ENCODE measurements at places on chromosomes 12 and 14. TPM values are rescaled to one million over a fixed set of nuclear protein-coding genes. Genes with fewer than 3 reads are reported as not detected.

DNA sequence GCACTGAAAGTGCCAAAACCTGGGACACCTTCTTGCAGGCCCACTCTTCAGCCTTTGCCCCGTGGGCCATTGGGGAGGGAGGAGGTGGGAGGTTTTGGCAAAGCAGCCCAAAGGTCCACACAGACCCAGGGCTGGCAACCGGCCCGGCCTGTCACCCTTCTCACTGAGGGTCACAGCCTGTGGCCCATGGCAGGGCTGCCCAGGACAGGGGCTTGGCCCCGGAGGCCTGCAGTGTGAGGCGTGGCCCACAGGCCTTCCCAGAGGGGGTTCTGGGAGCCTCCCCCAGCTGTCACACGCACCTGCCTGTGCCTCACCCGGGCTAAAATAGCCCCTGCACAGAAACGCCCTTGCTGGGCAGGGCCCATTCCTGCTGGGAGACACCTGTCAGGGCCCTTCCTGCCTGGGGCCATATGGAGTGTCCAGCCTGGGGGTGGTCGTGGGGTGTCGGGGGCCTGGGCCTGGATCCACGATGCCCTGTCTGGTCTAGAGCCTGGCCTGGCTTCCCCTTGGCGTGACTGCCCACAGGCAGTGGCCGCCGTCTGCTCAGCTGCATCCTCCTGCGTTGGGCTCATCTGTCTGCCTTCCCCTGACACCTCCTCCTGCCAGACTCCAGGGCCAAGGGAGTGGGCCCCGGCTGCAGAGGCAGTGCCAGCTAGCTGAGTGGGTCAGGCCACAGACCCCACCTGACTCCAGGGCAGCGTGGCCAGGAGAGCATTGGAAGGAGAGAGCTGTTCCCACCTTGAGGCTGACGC lies 19.2 kb downstream of the PACS2 start:
- H3K27me3 ChIP-seq: no peaks in the 10 kb centered on the region
- DNase-seq: no peak
- no peaks in the 10 kb centered on the region for H3K36me3 ChIP-seq
- H3K27ac ChIP-seq: no peak overlapping the region
- peaks cover 7% of the 10 kb centered on the region for H3K4me1 ChIP-seq

DNA sequence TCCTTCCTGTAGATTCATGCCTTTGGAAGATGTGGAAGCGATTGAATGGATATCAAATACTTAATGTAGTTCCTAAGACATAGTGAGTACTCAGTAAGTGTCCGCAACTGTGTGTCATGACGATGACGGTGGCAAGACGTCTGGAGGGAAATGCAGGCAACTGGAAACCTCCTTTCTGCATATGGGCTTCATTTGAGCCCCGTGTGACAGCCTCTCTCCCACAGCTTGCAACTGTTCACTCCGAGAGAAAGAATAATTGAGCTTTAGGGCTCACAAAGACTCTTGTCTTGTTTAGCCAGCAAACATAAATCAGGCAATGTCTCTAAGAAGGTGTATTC lies 6.9 kb downstream of the CFAP251 start:
- no peaks in the 10 kb centered on the region for H3K4me1 ChIP-seq
- H3K27ac ChIP-seq: no peak overlapping the region
- no peak overlapping the region for H3K4me3 ChIP-seq

DNA sequence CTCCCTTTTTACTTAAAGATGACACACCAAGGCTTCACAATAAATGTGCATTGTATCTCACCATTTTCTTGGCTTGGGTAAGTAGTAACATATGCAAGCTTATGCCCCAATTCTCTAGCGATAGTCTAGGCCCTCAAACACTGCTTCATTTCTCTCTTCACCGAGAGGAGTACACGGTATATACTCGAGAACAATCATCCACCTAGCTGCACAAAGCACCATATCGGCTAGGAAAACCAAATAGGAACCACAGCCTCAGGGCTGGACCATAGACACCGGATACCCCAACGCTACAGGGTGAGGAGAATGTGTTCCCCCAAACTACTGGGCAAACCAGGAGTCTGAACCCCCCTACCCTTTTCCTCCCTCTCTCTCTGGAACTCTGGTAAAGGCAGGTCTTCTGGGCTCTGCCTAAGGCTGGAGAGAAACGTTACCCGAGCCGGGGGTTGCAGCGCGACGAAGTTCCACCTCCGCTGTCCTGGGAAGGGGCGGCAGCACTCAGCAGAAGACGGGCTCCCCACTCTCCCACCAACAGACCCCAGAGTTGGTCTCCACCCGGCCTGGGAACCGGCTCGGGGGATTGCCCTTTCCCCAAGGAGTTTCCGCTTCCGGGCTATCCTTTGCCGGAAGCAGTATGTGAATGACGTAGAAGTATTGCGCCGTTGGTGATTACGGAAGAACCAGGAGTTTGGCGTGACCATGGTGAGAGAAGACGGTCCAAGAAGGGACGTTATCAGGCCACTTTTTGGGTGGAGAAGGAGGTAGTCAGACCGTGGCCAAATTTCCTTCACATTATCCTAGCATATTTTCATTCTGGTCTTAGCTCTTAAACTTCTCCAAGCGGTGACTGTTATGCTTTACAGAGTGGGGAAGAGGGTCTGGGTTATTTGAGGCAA lies at the start of the genes AREL1 and FCF1:
TSS of gene AREL1 (minus strand) at position 582 of the 896 bp plus-strand sequence. CDS start 27,465 bp downstream, outside the sequence.
TSS of gene FCF1 (plus strand) at position 646 of the 896 bp plus-strand sequence. CDS start at position 700, 54 bp downstream.
- H3K4me3 ChIP-seq: peak within 1 kb of the TSS; percentile 92
- peak within 1 kb of the TSS; percentile 89 for H3K27ac ChIP-seq
- no peaks in the 10 kb centered on the region for H3K27me3 ChIP-seq
- DNase-seq: peak; percentile 96
- H3K36me3 ChIP-seq: peaks cover 21% of the 10 kb centered on the region
- H3K4me1 ChIP-seq: peaks cover 36% of the 10 kb centered on the region

DNA sequence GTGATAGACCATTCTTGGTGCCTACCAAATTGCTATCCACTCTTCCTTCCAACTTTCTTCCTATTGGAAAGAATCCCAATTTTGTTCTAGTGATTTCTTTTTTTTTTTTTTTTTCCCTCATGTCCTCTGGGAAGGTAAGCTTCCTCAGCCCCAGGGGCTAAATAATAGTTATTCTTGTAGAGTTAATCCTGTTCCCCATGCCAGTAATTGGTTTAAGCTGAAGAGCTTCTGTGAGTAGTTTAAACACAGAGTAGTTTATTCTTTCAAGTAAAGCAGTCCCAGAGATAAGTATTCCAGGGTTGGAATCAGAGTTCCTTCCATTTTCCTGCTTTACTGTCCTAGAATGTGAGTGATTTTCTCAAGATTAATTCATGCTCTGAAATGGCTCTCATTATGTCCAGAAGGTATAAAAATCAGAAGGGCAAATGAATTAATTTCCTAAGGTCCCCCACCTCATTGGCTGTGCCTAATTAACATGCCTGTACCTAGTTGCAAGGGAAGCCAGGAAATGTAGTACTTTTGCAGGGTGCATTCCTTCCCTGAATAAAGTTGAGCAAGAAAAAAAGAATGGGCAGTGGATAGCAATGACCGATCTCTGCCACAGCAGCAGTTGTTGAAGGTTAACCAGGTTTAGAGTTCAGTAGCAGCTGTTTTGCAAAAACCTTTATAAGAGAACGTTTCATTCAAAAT lies 97.8 kb downstream of the PLEKHA5 start:
- H3K4me1 ChIP-seq: no peaks in the 10 kb centered on the region
- no peak overlapping the region for H3K4me3 ChIP-seq
- H3K27me3 ChIP-seq: peaks cover 6% of the 10 kb centered on the region
- no peak for DNase-seq
- H3K27ac ChIP-seq: no peak overlapping the region

GRCh38 chr12:3965046-3965445 lies 91.8 kb upstream of the PARP11 start:
- H3K27ac ChIP-seq: no peak overlapping the region
- peaks cover 22% of the 10 kb centered on the region for H3K4me1 ChIP-seq
- H3K4me3 ChIP-seq: no peak overlapping the region
- DNase-seq: no peak

The PRH2 gene
- not detected for total RNA-seq

Measured in activated CD4-positive, alpha-beta T cell treated with anti-CD3 and anti-CD28 coated beads, Interleukin-2, amount 10 ng/mL, durations not matched to agents 24 days and 14 days (primary cell).